Type B pancreatic cell (in vitro differentiated cells): ENCODE measurements at places on chromosomes 1 and 21. TPM values are rescaled to one million over a fixed set of nuclear protein-coding genes. Genes with fewer than 3 reads are reported as not detected.

DNA sequence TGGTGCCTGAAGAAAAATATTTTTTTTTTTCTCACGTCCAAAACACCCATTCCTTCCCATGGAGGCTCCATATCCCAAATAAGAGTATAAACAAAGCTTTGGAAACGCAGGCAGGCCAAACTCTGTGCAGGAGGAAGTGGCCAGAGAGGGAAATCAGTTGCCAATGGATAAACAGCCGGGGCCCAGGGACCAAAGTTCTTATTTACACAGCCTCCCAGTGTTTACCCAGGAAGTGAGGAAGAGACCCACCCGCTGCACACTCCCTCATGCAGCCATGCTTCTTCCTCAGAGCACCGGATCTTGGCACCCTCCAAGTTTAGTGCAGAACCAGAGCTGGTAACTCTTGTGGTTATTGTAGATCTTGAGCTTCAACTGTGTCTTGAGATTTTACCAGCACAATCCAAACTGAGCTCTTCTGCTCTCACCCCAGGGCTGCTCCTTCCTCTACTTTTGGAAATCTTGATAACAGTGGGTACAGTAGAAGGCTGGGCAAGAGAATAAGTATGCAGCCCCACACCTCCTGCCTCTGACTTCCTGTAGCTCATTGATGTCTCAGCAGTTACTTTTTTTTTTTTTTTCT, 14.2 kb downstream of the MARCKSL1 start:
- DNase-seq, result no peak

GRCh38 chr1:36524359-36525062, 41.8 kb upstream of the CSF3R start:
- DNase-seq, result peak; percentile 39

GRCh38 chr21:46516068-46516467, 57.4 kb downstream of the DIP2A start:
- DNase-seq, result no peak

Gene YBX1
- 508 and 709 TPM in 2 replicates for total RNA-seq

DNA sequence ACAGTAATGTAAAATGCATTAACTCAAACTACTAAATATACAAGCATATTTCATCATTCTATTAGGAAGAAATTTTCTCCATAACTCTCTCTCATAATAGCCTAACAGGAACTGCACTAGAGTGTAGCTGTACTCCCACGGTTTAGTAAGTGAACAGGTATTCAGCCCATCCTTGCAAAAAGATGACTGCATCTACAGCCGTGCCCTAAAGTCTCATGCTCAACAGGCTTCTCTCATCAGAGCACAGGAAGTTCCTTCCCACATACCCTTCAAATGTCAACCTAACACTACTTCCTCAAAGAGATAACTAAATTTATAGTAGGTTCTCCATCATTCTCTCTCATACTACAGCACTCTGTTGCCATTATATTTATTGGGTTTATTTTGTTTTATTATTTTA, 251.6 kb downstream of the AKT3 start:
- no peak for DNase-seq

Gene REN
- 0.69 and 1.2 TPM in 2 replicates for total RNA-seq

DNA sequence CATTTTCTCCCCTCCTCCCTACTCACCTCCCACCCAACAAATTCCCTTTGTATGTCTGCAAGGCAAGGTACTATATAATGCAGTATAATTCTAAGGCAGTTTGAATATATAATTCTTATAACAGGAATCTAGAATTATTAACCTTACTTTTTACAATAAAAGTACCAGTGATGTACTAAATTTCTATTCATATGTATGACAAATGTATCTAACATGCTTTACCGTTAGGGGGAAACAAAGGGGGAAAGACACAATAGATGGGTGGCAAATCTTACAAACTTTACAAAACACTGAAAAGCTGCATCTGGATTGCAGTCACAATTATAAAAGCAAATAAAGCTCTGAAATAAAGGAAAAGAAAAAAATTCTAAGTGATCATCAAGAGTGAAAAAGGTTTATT, 2.3 kb downstream of the PIK3R3 start:
- DNase-seq, result no peak

Gene LHX8
- total RNA-seq, result 0.31 and 1.2 TPM in 2 replicates

Gene LCE1C
- not detected in 2 replicates for total RNA-seq

DNA sequence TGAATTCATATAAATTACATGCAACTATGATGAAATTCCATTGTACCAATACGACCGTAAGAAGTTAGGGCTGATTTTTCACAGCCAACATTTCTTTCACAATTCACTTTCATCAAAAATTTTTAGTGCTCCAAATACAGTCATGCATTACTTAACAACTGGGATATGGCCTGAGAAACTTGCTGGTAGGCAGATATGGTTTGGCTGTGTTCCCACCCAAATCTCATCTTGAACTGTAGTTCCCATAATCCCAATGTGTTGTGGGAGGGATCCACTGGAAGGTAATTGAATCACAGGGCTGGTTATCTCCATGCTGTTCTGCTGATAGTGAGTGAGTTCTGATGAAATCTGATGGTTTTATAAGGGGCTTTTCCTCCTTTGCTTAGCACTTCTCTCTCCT, 244.4 kb downstream of the AKT3 start:
- DNase-seq, result no peak

Gene SLC9C2
- 0.60 TPM in 1 of 2 replicates, not detected in the other for total RNA-seq

DNA sequence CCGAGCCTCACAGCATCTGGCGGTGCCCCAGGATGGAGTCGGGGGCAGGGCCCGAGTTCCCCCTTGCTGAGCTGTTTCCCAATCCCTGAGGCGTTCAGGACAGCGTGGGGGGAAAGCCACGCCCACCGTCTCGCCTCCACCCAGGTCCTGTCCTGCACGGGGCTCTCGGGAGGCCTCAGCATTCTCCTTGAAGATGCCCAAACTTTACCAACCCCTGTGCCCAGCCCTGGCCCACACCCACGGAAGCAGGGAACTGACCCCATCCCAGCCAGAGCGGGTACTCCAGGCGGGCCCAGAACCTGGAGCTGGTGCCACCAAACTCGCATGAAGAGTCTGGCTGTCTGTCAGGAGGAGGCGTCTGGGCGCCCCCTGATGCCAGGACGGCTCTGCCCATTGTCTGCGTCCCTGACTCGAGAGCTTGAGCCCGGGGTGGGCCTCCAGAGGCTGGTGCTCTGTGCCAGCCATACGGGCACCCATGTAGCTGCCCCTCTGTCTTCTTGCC, 35.3 kb upstream of the POFUT2 start:
- no peak for DNase-seq

Gene ALX3
- 1.4 and 19.8 TPM in 2 replicates for total RNA-seq

DNA sequence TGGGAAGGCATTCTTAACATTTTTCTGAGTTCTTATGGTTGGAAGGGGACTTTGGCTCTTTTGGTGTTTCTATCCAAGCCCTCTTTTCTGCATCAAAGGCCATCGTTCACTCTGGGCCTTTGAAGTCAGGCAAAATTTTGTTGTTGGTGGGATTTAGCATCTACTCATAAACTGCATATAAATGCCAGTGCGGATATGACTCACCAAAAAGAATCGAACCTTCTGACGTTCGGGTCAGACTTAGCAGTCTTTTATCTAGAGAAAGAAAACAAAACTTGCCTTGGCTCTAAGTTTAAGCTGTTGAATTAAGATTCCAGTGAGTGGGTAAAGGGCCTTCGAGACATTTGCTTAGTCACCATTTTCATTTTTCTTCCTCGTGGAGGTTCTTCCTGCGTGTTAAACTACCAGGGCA, 51.4 kb downstream of the EVA1C start:
- no peak for DNase-seq

- no peak for DNase-seq
Observed at GRCh38 chr21:42608446-42608845, 45.0 kb upstream of the PDE9A start.

Gene LMOD1
- 0.52 and 3.7 TPM in 2 replicates for total RNA-seq

DNA sequence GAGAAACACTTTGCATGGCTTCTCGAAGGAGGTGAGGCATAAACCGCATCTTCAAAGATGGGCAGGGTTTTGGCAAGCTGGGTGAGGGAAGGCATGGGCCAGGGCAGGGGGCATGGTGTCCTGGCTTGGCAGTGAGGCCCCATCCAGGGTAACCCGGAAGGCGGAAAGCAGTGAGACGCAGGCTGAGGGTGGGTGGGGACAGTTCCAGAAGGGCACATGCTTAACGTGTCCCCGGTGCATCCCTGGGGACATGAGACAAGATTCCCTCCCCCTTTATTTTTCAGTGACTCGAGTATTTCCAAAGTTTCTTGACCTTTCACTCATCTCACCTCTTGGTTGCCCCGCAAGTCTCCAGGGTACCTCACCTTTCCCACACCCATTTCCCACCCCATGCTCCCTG, 122.8 kb upstream of the SLC25A33 start:
- DNase-seq, result no peak

GRCh38 chr1:100390531-100390930, 38.2 kb downstream of the CDC14A start:
- DNase-seq, result no peak

DNA sequence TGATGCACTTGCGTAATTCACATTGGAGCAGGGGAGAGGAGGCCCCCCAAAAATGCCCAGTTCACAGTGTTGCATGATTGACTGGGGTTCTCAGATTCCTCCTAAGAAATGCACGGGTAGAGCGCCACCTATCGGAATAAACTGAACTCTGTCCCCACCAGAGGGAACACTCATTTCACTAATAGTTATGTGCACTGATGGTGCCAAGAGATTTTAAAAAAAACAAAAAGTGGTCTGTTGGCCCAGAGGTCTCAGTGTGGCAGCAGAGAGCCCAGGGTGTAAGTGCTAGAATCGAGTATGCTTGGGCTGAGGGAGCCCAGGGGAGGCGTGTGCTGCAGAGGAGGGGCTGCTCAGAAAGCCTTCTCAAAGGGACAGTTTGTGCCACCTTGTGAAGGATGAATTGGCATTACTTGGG, 6.9 kb downstream of the PINK1 start:
- no peak for DNase-seq

Gene PADI4
- total RNA-seq, result not detected in 2 replicates

Gene SLC45A3
- total RNA-seq, result 3.9 and 4.2 TPM in 2 replicates

- no peak for DNase-seq
Observed at GRCh38 chr1:72915581-72915980, 633.2 kb upstream of the NEGR1 start.

- no peak for DNase-seq
Observed at GRCh38 chr21:41133874-41134522, 34.0 kb upstream of the BACE2 start.

GRCh38 chr1:204920967-204921366, 50.3 kb downstream of the NFASC start:
- DNase-seq, result no peak
